ENCODE measurements at places on chromosomes 1 and 21.

DNA sequence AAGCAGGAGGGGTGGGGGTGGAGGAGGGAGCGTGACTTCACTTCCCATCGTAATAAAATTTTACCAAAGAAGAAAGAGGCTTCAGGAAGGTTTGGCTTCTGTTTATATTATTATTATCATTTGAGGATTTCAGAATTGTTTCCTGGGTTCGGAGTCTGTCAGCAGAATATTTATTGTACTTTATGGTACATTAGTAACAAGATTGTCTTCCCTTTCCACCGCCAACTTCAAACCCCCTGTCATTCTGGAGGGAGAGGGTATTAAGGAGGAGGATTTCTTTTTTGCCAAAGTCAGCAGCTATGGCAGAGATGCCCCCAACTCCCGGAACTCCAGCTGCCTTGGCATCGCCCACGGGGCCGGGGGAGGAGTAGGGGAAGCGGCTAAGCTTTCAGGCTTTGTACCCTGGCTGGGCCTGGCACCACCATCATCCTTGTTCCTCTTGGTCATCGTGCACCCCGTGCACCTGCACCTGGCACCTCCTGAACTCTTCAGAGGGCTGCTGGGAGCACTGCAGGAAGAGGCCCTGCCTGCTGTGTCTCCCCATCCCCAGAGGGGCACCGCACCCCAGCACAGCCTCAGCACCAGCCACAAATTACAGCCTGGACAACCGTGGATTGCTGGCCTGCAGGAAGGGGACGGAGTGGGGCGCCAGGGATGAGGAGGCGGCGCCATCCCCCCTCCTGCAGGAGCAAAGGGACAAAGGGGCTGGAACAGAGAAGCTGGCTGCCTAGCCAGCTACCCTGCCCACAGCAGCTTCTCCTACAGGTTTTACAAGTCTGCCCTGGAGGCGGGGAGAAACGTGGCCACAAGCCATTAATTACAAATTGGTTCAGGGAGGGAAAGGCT lies 24.0 kb upstream of the PAX7 start:
- no peak for DNase-seq

DNA sequence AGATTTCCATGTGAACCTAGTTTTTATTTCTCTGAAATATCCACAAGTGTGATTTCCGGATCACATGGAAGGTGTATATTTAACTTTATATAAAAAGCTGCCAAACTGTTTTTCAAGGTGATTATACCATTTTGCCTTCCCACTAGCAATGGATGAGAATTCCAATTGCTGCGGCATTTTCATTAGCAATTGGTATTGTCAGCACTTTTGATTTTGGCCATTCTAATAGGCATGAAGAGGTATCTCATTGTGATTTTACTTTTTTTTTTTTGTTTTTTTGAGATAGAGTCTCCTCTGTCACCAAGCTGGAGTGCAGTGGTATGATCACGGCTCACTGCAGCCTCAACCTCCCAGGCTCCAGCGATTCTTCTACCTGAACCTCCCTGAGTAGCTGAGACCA lies 5.0 kb upstream of the CYB5R1 start:
- no peak for DNase-seq

- DNase-seq, result no peak
Measured at GRCh38 chr1:81424061-81424460, 376.7 kb upstream of the ADGRL2 start.

- DNase-seq, result no peak
Measured at GRCh38 chr1:87135329-87135712, 193.4 kb upstream of the LMO4 start.

GRCh38 chr1:237975903-237976302 lies 85.2 kb upstream of the ZP4 start:
- DNase-seq, result no peak

DNA sequence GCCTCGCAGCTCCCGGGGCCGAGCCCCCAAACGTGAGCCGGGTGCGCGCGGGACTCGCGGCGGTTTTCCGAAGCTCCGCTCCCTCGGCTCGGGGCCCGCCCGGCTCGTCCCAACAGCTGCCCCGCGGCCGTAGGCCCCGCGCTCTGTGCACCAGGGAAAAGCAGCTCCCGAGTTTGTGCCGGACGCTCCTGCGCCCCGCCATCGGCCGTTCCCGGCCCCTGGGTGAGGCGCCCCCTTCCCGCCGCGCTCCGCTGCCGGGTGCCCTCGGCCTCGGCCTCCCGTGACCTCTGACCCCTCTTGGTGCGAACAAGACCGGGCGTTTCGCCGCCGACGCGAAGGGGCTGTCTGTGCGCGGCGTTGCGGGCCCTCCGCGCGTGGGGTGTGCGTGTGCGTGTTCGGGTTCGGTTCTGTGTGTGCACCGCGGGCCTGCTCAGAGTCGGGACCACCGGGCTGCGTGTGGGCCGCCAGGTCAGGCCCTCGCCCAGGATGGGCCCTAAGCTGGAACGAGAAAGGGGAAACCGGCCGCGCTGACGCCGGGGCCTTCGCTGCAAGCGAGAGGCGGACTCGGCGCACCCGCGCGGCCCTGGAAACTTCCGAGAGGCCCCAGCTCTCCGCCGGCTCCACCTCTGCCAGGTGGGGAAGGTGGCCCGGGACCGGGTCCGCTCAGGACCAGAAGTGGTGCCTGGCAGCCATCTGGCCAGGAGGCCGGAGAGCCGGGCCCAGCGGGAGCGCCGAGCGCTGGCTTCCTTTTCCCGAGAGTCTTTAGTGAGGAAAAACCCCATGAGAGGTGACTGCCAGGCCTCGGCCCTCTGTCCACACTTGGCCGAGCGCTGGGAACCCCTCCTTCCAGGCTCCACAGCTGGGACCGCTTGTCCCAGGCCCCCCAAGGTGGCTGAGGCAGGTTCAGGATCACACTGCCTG lies 1.9 kb downstream of the PRDM16 start:
- no peak for DNase-seq

GRCh38 chr1:213939888-213940287 lies 47.9 kb upstream of the PROX1 start:
- no peak for DNase-seq

DNA sequence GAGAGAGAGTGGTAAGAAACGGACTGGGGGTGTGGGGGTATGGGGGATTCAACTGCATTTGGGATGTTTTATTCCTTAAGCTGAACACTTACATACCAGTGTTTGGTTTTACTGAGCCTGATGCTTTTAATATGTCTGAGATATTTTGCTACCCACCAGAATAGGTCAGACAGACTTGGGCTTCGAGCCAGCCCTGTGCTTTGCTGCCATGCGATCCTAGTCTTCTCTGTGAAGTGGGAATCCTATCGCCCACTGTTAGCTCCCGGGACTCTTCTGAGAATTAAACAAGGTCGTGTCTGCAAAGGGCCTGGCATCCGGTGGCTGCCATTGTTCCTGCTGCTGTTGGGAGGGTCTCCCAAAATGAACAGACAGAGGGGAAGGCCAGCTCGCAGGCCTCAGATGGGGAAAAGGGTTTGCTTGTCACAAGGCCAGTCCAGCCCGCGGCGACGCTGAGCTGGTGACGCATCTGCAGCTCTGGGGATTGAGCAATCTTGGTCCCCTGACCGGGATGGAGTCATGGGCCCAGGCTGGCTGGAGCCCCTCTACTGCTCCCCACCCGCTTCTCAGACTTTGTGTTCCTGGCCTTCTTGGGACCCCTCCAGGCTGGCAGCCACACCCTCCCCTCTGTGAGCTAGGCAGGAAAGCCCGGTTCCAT lies 26.9 kb upstream of the ECE1 start:
- DNase-seq, result no peak

DNA sequence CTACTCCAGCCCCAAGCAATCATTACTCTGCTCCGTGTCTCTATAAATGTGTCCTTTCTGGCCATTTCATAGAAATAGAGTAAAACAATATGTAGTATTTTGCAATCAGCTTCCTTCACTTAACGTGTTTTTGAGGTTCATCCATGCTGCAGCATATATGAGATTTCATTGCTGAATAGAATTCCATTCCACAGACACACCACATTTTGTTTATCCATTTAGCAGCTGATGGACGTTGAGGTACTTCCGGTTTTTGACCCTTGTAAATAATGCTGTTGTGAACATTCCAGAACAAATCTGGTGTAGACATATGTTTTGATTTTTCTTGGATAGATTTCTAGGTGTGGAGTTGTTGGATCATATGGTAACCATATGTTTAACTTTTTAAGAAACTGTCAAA lies 30.7 kb downstream of the ADAM30 start:
- no peak for DNase-seq

DNA sequence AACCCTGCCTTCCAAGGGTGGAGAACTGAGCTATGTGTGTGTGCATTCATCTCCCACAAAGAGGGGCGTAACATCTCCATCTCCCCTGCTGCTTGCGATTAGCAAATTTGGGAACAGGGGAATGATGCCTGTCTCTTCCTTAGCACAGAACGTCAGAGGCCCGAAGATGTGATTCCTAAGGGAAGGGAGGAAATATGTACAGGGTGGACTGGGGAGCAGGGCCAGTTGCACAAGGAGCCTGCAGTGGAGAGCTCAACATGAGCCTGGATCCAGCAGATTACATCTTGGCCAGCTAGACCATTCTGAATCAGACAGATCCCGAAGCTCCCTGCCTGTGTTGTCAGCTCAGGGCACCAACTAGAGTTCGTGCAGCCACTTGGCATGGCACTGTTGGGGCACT lies 118.1 kb downstream of the NGF start:
- DNase-seq, result no peak

GRCh38 chr1:23013657-23014056 lies 2.0 kb downstream of the TEX46 start:
- DNase-seq, result peak; percentile 16

GRCh38 chr1:89347296-89347695 lies 16.6 kb upstream of the GBP6 start:
- DNase-seq, result no peak

DNA sequence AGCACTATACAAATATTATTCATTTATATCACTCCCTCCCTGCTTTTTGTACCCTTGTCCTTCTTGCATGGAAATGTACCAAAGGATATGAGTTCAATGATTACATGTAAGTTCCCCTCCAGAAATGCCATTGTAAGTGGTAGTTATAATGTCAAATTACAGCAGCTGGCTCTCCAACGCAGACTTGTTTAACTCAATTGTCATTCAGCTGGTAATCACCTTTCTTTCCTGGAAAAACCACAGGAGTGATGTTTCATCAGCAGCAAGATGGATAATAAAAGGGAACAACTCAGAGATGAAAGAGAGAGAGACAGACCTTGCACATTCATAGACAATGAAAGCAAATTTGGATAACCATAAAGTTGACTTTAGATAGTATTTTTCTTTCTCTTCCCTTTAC lies 578.6 kb upstream of the PBX1 start:
- no peak for DNase-seq

DNA sequence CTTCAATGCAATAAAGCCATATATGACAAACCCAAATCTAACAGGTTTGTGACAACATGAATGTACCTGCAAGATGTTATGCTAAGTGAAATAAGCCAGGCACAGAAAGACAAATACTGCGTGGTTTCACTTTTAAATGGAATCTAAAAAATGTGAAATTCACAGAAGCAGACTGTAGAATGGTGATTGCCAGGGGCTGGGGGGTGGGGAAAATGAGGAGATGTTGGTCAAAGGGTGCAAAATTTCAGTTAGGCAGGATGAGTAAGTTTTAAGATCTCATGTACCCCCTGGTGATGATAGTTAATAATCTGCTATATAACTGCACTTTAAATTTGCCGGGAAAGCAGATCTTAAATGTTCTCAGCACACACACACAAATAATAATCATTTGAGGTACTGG lies 160.5 kb downstream of the PTBP2 start:
- DNase-seq, result peak; percentile 63

DNA sequence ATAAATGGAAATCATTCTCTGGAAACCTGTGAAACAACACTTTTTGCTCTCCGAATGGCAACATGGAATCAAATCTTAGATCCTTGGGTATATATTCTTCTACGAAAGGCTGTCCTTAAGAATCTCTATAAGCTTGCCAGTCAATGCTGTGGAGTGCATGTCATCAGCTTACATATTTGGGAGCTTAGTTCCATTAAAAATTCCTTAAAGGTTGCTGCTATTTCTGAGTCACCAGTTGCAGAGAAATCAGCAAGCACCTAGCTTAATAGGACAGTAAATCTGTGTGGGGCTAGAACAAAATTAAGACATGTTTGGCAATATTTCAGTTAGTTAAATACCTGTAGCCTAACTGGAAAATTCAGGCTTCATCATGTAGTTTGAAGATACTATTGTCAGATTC lies 45.7 kb downstream of the PTGFR start:
- DNase-seq, result no peak

DNA sequence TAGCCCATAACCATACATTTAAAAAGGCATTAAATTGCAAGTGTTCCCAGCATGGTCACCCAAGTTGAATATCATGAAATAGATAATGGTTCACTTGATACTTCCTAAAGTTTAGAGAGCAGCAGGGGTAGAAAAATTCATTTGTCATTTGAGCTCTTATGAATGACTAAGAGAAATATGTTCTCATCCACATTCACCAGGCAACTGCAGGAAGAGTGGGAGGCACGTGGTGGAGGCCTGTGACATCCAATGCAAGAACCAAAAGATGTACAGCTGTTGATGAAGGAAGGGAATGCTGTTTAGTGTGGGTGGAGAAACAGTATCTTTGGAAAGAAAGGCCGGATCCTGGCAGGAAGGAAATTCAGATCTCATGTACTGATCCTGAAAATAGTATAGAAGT lies 473.1 kb downstream of the ADGRL2 start:
- DNase-seq, result no peak

GRCh38 chr1:178382372-178382771 lies 114.4 kb downstream of the CLEC20A start:
- no peak for DNase-seq

DNA sequence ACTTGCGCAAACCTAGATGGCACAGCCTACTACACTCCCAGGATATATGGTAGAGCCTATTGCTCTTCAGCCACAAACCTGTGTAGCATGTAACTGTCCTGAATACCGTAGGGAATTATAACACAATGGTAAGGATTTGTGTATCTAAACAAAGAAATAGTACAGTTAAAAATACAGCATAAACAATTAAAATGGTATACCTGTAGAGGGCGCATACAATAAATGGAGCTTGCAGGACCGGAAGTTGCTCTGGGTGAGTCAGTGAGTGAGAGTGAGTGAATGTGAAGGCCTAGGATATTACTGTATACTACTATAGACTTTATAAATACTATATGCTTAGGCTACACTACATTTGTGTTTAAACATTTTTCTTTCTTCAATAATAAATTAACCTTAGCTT lies 99.3 kb downstream of the PLD5 start:
- peak; percentile 43 for DNase-seq

DNA sequence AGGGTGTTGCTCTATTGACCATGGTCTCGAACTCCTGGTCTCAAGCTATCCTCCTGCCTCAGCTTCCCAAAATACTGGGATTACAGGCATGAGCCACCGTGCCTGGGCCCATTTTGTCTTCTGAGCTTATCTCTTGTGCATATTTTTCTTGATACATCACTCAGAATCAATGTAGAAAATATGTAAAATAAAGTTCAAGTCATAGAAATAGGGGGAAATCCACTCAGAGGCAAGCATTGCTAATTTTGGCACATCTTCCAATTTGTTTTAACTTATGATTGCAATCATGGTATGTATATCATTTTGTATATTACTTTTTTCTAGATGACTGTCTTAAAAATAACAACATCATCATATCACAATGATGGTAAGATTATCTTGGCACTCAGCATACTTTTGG lies 21.6 kb downstream of the RIT1 start:
- no peak for DNase-seq
